ENCODE measurements at places on chromosomes 2 and 18.

GRCh38 chr2:96665083-96665569 lies 22.6 kb downstream of the FER1L5 start:
- DNase-seq, result peak; percentile 98

DNA sequence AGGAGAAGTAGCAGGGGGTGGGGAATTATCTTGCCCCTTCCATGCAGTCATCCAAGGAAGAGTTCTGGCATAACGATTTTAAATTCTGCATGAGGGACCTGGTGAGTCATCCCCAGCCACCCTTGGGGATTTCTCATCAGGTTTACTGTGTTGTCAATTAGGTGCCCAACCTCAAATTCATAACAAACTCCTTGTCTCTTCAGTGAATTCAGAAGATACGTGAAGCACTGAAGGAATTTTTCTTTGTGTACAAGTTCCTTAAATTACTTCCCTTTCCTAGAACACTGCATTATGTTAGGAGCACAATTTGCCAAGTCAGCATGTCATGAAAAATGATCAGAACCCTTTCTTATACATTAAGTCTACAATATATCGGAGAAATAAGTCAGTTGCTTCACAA lies 70.8 kb upstream of the NOSTRIN start:
- DNase-seq, result peak; percentile 21

DNA sequence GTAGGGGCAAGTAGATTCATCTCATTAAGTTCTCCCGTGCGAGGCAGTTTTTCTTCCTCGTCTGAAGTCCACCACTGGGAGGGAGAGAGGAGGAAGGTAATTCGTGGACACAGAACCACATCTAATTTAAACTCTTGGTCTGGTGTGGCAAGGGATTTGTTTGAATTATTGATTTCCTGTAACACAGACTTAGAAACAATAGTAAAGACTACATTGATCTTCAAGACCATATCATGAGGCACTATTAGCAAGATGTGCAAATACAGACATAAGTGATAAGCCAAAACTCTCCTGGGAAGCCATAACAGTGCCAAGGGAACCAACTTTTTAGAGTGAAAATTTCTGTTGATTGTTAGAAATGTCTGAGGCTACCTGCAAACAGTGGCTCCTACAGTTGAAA lies 158.6 kb downstream of the ALPK2 start:
- DNase-seq, result no peak

DNA sequence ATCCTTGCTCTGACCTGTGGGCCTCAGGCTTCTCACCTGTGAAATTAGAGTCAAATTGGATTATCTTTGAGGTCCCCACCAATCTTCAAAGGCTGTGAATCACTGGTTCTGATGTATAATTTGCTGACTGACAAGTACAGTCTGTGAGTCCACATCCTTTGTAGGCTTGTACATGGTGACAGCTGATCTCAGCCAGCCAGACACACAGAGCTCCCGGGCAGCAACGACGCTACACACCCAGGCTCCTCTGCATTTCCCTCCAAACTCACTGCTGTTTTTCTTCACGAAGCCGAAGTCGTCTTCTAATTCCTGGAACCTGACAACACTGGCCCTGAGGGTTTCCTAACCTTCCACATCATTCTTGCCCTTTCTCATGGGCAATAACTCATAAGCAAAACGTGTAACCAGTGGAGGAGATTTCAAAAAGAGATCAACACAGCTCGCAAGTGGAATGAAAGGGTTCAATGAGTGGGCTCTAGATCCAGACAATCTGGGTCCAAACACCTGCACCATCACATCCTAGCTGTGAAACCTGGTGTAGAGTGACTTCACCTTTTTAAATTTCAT lies 37.9 kb upstream of the EVA1A start:
- no peak for DNase-seq

GRCh38 chr18:23964282-23965238 lies 50.0 kb upstream of the TTC39C start:
- DNase-seq, result no peak

GRCh38 chr2:229153267-229153666 lies 117.8 kb downstream of the PID1 start:
- no peak for DNase-seq

- DNase-seq, result no peak
These were observed 180.9 kb downstream of the SMAD2 start for GRCh38 chr18:47749600-47749973.

DNA sequence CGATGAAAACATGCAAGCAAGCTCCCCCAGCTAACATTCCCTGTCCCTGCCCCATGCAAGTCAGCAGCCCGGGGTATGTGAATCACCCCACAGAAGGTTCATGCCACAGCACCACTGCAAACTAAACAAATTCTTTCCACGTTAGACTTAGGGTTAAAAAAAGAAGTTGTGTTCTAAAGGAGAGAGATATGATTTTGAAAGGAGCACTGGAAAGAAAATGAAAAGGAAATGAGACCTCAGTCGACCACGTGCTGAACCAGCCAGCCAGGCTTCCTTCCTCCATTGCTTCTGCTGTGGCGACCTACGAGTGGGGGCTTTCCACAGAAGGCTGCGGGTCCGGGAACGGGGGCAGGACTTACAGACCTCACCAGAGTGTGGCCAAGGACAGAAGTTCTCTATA lies 52.0 kb downstream of the ARL4C start:
- peak; percentile 90 for DNase-seq

DNA sequence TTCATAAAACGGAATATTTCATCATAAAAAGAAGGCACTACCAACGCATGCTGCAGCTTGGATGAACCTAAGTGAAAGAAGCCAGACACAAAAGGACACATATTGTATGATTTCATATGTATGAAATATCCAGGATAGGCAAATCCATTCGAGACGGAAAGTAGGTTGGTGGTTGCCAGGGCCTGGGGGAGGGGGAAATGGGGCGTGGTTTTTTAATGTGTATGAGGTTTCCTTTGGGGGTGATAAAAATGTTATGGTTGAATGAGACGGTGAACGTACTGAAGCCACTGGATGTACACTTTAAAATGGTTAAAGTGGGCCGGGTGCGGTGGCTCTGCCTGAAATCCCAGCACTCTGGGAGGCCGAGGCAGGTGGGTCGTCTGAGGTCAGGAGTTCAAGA lies 20.0 kb upstream of the SPATA3 start:
- DNase-seq, result no peak

Measured in EL (cell line).